Mucosa of gallbladder (tissue), 1 donor: ENCODE measurements at places on chromosomes 4 and X.

DNA sequence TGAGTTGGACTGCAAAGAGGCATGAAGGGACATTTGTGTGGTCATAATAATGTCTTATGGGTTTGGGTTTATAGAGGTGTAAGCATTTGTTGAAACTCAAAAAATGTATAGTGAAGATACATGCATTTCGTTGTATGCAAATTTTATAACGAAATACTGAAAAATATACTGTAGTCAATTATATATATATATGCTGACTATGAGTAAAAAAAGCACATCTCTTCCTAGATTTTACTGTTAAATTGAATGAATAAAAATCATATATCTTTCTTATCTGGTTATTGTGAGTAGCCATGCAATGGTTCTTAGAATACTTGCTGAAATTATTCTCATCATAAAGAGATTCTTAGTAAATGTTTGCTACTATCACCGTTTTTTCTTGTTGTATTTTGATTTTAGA is 34.5 kb downstream of the UGT2B10 start:
- no peak for DNase-seq

DNA sequence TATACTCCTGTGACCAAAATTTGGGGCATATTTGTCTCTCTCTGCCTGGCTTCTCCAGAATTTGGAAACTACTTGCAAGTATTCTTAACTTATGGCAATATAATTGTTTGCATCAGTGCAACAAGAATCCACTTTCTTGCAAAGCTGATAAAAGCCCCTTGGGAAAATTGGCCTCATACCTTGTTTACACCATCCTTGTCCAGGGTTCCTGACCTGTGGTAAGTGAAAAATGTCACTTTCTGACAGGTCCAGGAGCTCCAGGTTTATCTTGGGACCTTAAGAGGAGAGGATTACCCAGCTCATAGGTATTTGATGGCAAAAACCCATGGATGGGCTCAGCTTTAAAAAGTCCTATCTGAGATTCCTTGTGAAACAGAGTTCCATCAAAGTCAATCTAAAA is 29.3 kb upstream of the CXCL13 start:
- no peak for DNase-seq

DNA sequence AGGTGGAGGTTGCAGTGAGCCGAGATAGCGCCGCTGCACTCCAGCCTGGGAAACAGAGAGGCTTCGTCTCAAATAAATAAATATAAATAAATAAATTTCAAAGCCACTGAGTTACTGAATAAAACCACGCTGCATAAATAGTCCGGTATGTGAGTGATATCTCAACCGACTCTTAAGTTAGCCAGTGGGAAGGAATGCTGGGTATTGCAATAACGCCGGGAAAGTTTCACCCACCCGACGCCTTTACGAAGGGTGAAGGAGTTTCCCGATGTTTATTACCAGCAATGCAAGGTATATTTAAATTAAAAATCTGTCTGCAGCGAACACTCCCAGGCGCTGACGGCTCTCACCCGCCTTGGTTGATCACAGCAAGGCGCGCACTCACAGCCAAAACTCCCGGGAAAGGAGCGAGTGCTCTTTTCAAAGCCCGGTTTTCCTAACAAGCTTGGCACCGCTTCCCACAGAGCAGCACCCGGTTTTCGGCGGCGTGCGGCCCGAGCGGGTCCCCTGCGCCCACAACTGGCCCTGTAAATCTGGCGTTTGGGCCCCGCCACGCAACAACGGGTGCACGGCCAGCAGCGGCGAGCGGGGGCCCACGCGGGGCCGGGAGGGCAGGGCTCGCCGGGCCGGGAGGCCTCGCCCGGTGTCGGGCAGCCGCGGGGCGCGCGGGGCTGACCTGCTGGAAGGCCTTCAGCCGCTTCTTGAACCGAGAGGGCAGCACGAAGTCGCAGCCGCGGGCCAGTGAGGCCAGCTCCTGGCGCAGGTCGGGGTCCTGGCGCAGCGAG is 13.7 kb downstream of the PPP2R3B start:
- DNase-seq: no peak

GRCh38 chrX:46376246-46376885 is 168.9 kb downstream of the ZNF674 start:
- DNase-seq: peak; percentile 23

- no peak for DNase-seq
These were observed 472.3 kb downstream of the GRID2 start for GRCh38 chr4:92776080-92776479.

DNA sequence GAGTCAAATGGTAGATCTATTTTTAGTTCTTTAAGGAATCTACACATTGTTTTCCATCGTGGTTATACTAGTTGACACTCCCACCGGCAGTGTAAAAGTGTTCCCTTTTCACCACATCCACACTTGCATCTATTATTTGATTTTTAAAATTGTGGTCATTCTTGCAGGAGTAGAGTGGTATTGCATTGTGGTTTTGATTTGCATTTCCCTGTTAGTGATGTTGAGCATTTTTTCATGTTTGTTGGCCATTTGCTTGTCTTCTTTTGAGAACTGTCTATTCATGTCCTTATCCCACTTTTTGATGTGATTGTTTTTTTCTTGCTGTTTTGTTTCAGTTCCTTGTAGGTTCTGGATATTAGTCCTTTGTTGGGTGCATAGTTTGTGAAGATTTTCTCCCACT is 70.0 kb downstream of the TAB3 start:
- DNase-seq: no peak

DNA sequence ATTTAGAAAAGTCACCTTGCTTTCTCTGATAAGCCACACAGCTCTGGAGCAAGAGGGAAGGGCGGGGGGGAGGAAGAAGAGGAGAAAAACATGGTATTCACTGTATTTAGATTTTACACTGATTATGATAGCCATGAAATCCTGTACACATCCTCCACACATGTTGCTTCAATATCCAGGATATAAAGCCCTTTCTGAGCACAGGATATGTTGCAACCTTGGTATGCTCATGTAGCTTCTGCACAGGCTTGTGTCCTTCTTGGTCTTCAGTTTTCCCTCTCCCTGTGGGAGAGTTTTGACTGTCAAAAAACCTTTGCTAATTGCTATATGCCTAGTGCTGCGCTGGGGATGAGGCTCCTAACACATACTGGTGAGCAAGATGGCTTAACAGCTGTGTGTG is 61.9 kb upstream of the DAPP1 start:
- no peak for DNase-seq

- DNase-seq: no peak
These were observed 40.3 kb downstream of the FANCB start for GRCh38 chrX:14832586-14832985.

DNA sequence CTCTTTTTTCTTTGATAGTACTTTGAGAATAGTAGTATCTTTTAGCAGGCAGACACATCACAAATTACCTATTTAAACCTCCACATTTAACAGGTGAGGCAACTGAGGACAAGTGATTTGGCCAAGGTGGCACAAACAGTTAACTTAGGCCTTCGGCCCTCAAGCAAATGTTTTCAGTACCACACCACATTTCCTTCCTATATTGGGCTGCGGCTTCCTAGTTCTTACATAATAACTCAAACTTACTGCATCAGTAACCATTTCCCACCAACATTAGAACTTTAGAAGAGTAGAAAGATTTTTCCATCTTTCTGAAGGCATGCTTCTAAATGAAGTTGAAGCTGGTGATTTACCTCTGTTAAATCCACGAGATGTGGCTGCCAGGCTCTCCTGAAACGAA is 63.2 kb upstream of the SLC4A4 start:
- DNase-seq: no peak

GRCh38 chrX:154967603-154968002 is 54.9 kb downstream of the F8 start:
- DNase-seq: no peak

GRCh38 chrX:110082161-110082560 is 79.2 kb downstream of the TMEM164 start:
- no peak for DNase-seq

GRCh38 chrX:124028182-124028581 is 66.7 kb downstream of the STAG2 start:
- no peak for DNase-seq

DNA sequence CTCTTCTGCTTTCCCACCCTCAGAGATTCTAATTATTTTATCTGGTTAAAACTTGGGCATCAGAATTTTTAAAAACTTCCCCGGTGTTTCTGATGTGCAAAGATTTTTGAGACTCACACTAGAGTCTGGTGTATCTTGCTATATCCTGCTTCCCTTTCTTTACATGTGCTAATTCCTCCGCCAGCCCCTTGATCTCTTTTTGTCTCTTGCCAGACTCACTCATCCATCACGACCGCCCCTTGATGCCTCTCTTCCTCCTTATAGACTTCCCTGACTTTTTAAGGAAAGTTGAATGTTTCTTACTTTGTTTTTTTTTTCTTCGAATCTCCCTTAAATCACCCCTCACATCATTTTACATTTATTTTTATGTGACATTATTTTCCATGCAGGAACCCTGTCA is 274.9 kb upstream of the PITX2 start:
- DNase-seq: no peak
